ENCODE measurements at places on chromosomes 7 and 10.

DNA sequence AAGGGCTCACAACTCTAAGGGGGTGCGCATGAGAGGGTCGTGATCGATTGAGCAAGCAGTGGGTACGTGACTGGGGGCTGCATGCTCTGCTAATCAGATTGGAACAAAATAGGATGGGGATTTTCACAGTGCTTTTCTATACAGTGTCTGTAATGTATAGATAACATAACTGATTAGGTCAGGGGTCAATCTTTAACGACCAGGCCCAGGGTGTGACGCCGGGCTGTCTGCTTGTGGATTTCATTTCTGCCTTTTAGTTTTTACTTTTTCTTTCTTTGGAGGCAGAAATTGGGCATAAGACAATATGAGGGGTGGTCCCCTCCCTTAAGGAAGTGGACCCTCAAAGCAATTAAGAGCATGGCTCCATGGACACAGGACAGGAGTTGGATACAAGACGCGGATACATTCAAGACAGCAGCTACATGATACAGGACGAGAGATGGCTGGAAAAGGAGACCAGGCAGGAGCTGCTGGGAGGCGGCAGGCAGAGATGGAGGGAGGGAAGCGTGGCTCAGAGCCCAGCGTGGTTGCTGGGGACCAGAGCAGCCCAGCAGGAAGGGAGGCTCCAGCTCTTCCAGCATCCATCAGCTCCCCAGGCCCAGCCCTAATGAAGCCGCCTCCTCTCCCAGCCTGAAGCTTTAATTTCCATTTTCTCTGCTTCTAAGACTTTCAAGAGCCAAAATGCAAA is 31.6 kb downstream of the GSDME start:
- no peak for DNase-seq

DNA sequence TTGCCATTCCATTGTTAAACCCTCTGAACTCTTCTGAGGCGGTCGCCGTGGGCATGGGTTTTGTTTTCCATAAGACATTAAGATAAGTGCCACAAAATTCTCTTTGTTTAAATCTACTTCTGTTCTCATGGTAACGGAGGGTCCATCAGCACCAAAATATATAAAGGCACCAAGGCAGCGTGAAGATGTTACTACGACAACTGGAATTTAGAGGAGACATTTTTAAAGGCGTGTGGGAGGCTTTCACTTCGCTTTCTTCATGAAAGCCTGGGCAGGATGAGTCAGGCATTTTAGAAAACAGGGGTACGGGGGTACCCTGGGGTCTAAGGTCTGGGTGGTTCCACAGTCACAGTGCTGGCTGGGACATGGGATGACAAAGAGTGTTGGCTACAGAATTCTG is 34.0 kb downstream of the SMKR1 start:
- DNase-seq = no peak

- no peak for DNase-seq
These were observed 700.9 kb downstream of the GRID1 start for GRCh38 chr10:85665681-85666080.

- no peak for DNase-seq
These were observed 667.4 kb upstream of the NRP1 start for GRCh38 chr10:34001831-34002230.

DNA sequence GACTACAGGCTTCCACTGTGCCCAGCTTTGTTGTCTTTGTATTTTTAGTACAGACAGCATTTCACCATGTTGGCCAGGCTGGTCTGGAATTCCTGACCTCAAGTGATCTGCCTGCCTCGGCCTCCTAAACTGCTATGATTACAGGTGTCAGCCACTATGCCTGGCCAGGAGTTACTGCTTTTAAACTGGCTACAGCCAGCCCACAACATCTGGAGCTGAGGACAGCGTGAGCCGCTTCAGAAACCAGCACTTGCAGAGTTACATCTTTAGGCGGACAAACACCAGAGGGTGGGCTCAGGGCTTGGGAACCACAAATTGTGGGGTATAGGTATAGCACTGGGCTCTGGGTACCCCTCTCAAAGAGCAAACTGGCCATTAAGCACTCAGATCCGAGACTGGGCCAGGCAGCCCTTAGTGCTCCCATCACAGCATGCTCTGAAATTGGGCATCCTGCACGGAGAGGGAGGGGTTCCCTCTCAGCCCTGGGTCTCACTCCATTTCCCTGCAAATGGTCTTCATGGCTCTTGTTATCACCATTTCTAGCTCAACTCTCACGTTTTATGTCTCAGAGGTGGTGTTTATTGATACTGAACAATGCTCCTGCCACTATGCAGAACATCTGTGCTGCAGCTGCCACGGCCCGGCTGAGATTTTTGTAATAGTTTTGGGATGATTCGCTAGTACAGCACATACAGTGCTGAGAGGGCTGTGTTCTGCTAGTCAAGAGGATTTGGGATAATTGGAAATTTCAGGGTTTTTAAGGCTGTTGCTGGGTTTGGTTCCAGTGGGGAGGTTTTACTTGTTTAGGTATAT is 146.4 kb upstream of the LYZL2 start:
- DNase-seq = peak; percentile 89

DNA sequence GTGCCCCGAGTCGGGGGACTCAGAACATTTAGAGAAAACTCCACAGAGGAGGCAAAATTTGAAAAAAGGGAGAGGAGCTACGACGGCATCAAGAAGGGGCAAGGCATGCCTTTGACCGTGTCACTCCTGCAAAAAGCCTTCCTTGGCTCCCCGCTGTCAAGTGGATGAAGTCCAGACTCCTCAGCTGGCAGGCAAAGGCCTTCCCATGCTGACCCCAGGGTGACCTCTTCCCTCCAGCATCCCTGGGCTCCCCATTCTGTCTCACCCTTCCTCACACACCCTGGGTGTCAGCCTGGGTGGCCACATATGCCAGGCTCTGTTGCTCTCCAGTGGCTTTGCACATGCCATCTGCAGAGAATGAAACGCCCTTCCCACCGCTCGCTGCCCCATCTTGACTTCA is 88.4 kb upstream of the ZMIZ1 start:
- DNase-seq = no peak

DNA sequence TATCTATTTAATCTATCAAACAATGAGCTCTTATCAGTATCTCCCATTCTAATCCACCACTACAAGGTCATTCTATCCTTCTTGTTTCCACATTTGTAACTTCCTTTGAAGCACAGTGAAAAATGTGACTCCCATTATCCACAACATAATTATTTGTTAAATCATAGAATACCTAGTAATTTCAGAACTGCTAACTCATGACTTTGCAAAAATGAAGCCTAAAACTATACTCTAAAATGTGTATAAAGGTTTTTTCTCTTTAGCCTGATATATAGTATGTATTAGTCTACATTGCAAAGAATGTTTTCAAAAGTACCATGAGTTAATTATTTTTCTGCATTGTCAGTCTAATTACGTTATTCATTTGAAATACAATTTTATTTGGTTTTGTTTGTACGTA is 12.0 kb upstream of the MRPS16 start:
- DNase-seq = no peak

DNA sequence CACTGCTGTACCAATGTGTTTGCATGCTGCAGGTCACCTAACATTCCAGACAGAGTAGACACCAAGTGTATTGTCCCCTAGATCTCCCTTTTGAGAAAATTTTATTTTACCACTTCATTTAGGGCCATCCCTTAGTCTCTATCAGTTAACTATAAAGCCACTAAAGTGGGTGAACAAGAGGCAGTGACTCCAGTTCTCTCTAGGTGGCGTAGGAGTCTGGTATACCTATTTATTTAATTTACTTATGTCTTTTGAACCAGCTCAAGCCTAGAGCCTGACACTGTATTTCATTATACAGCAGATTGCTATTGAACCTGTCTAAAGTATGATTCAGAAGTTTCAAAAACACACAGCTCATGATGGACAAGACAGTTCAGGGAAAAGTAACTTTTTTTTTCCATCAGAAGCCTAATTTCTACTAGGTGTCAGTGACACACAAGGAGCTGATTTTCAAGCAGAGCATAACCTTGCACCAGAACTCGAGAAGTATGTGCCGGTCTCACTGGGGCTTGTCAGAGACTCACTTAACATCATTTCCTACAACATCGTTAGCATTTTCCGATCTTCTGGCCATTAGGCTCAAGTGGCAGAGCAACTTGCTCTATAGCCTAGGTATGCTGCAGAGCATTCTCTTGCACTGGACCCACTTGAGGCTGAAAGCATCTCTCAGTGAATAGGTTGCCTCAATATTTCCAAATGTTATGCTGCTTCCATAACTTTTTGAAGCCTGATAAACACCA is 175.4 kb downstream of the CDC14C start:
- no peak for DNase-seq

DNA sequence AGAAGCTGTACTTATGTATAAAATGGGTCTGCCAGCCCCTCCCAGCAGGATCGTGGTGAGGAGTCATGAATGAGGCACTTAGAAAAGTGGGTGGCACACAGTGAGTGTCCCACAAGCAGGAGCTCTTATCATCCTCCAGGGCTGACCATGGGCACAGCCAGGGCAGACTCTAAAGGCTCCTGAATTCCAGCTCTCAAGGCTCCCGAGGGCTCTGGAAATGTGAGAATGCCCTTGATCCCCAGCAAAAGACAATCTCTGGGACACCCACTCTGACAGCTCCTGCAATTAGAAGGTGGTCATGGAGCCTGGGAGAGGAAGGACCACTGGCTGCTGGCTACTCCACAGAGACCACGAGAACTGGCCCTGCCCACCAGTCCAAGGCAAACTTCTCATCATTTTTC is 1.6 kb downstream of the VSTM4 start:
- DNase-seq = peak; percentile 35

GRCh38 chr10:92082583-92083280 is 159.2 kb downstream of the BTAF1 start:
- no peak for DNase-seq

DNA sequence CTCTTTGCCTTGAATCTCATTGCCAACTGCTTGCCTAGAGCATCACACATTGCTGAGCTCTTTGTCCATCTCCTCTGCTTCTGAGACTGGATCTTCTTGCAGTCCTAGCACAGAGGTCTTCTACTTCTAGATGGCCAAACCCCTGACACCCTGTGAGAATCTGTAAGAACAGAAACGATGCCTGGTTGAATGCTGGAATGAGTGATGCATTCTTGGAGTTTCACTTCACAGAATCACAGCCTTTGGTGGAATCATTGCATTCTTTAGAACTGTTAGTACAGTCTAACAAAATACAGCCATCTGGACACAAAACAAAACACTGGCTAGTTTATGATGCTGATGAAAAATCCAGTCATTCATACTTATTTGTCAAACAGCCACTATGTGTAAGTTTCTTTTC is 141.7 kb upstream of the ITGB1 start:
- peak; percentile 85 for DNase-seq

DNA sequence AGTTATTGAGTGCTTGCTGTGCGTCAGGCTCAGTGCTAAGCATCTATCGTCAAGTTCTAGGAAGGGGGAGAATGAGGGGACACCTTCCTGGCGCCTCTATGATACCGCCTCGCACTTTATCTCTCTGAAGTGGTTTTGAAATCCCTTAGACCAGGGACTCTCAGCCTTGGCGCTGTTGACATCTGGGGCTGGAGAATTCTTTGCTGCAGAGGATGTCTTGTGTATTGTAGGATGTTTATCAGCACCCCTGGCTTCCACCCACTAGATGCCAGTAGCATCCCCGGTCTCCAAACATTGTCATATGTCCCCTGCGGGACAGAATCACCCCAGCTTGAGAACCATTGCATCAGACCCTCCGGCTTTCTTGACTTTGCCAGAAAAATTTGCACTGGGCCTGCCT is 285.5 kb downstream of the CCDC3 start:
- DNase-seq = no peak

DNA sequence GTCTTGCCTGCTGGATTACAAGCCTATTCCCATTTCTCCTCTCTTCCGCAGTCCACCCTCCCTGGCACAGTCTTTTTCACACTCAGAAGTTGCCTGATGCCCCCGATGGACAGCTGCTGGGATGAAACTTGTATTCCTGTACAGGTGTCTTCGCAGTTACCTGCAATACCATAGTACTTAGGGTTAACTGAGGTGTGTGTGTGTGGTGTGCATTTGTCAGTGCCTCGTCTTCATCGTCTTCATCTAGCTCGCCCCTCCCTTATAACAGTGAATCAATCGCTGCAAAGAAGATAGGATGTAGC is 11.0 kb downstream of the NXPH1 start:
- DNase-seq = no peak

GRCh38 chr7:27936768-27937102 is 196.8 kb downstream of the TAX1BP1 start:
- no peak for DNase-seq

GRCh38 chr10:101130984-101131961 is at the start of gene TLX1:
Gene TLX1 (plus strand): TSS chr10:101131300. CDS start chr10:101131542, 242 bp downstream.
- no peak for DNase-seq

DNA sequence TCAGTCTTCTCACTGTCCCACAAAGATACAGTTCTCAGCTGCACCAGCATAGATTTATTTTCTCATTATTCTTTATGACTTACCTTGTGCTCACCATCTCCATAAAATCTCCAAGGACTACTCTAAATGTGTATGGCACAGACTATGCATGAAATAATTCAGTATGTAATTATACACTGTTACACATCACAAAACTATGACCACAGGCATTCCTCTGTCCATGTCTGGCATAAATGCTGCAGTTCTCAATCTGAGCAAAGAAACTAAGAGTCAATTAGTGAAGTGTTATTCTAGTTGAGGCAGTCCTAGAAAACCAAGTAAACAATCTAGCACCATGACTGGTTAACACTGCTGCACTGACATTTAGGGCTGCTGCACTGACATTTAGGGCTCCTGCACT is 2.7 kb downstream of the CYCS start:
- peak; percentile 78 for DNase-seq

DNA sequence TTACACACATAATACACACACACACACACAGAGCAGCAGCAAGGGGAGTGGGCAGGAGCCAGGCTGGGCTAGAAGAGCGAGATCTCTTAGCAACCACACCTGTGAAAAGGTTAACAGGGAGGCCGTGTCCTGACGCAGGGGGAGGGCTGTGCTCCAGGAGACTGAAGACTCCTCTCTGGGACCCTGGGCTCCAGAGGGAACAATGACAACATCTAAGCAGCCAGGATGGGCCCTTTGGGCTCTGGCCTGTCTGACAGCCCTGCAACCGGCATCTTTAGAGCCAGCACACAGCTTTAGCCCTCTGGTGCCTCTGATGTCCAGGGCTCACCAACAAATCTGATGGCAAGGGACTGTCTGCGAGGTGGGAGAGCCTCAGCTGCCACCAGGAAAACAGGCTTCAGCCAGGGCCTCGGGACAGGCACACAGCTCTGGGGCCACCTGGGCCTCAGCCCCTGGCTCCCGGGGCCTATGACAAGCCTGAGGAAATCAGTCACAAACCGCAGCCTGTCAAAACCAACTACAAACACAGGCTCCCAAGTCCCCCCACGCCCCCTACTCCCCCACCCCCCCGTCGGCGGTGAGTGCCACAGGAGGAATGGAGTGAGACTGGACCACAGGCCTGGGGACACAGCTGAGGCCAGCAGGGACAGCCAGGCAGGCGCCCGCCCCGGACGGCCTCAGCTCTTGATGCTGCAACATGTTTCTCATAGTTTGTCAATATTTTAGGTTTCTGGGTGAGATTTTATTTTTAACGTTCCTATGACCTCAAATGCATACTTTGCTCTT is 102.8 kb downstream of the TNS3 start:
- DNase-seq = no peak

All from fibroblast of skin of right biceps (primary cell).